ENCODE measurements at places on chromosomes 16 and 17. TPM values are rescaled to one million over a fixed set of nuclear protein-coding genes. Genes with fewer than 3 reads are reported as not detected.

Gene ATP2C2
- 26.7 TPM for total RNA-seq

Gene SLC26A11
- 2.4 TPM for total RNA-seq

Gene CCDC78
- 1.0 TPM for total RNA-seq

Gene CCL14
- total RNA-seq, result not detected

Gene ENPP7
- not detected for total RNA-seq

All from nasal cavity respiratory epithelium epithelial cell of viscerocranial mucosa (primary cell).